ACHN (cell line): ENCODE measurements at places on chromosomes 3 and 15.

DNA sequence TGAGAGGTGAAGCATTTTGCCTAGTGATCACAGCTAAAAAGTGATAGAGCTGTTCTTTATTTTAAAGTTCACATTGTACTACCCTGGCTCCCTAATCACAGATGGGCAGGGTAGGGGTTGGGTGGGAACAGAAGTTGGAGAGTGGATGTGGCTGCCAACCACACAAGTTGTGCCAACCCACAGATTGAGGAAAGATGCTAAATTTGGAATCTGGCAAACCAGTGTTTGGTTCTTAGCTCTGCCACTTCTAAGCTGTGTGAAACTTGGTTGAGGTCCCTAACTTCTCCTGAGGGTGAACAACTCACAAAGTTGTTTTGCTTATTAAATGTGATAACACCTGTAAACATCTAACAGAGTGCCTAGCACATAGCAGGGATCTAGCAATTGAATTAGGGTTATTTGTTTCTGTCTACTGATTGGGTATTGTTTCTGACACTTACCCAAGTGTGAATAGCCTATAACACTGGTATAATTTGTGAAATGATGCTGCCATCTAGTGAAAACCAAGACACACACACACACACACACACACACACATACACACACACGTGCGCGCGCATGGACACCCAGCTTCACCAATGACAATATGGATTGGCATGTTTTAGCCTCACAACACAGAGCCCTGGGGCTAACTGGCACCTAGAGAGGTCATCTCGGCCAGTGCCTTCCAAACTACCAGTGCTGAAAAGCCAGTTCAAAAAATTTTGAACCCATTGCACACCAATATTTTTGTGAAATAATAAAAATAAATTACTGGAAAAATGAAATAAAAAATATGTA lies 25.3 kb downstream of the ADGRG7 start:
- peak; percentile 52 for DNase-seq

DNA sequence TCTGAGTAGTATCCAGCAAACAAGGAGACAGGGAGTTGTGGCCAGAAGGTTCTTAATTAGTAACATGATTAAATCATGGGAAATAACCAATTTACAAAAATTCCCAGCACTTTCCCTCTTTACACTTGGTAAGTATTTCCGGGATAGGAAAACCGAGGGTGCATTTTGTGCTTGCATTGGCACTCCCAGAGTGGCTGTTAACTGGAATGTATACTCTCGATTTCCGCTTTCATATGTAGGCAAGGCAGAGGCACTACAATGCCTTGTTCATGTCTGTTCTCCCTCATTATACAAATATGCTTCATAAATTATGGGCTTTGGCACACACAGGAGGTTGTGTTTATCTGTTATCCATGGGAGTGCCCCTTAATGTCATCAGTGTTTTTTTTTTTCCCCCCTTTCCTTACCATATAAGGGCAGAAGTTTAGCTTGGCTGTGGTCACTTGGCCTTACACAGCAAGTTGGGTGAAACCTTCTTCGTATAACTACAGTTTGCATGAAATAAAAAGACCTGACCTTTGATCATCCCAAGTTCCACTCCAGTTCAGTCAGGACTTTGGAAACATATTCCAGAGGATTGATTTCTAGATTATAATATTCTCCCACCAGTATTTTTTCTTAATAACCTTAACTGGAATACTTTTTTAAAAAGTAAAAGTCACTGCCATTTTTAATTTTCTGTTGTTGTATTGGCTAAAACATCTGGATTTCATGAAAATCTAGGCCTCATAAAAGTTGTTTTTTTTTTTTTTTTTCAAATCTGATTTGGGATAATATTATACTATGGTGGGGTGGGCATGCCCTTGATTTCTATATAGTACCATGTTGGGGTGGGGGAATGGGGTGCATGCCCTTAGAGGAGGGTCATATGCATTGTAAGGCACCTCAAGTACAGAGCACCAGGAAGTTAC lies 8.9 kb downstream of the TPM1 start:
- peak; percentile 34 for DNase-seq

DNA sequence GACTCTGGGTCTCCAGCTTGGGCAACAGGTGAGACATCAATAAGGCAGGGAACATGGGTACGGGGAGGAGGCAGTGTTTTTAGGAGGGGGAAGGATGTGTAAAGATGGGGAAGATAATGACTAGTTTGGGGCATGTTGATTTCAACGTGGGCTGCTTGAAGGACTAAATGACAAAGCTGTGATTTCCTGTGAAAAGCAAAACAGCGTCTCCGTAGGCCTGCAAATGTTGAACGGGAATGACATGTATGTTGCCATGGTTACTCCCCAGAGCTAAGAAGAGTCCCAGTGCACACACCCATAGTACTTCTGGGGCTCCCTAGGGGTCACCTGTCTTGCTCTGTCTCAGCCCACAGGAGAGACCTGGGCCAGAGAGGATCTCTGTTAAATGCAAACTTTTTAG lies 71.3 kb upstream of the ETV5 start:
- no peak for DNase-seq

DNA sequence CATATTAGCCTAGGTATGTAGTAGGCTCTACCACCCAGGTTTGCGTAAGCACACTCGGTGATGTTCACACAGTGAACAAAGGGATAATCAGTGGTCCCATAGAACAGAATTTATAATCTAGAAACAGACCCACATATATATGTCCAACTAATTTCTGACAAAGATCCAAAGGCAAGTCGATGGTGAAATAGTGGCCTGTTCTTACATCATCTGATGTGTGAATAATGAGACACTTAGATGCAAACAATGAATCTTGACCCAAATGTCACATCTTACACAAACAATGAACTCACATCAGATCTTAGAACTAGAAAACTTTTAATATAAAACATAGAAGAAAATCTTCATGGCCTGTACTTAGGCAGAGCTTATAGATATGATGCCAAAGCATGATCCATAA lies 17.6 kb upstream of the TM2D3 start:
- DNase-seq = no peak

- no peak for DNase-seq
Measured at GRCh38 chr3:53180305-53181023, 19.5 kb downstream of the PRKCD start.

DNA sequence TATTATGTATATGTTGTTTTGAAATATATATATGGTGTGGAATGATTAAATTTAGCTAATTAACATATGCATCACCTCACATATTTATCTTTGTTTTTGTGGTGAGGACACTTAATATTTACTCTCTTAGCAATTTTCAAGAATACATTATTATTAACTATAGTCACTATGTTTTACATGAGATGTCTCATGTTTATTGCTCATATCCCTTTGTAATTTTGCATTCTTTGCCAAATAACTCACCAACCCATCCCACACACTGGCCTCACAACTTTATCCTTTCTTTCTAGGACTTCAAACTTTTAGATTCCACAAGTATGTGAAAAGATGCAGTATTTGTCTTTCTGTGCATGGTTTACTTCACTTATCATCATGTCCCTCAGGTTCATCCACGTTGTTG lies 950.2 kb upstream of the CADM2 start:
- no peak for DNase-seq

DNA sequence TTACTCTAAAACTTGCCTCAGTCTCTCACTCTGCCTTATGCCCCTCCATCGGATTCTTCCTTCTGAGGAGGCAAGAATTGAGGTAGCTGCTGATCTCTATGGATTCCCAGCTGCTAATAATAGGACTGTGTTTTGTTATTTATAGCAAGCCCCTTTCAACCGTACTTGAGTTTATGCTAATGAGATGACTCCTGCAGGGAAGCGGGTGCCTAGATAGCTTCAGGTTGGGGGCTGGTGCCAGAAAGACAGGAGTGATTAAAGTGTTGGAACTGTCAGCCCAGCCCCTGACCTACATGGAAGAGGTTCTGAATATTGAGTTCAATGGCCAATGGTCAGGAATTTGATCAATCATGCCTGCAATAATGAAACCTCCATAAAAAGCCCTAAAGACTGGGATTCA lies 21.8 kb upstream of the LIMD1 start:
- no peak for DNase-seq

- no peak for DNase-seq
Measured at GRCh38 chr3:58989163-58989562, 60.7 kb downstream of the CFAP20DC start.

- no peak for DNase-seq
Measured at GRCh38 chr3:123520656-123521055, 64.2 kb downstream of the HACD2 start.

DNA sequence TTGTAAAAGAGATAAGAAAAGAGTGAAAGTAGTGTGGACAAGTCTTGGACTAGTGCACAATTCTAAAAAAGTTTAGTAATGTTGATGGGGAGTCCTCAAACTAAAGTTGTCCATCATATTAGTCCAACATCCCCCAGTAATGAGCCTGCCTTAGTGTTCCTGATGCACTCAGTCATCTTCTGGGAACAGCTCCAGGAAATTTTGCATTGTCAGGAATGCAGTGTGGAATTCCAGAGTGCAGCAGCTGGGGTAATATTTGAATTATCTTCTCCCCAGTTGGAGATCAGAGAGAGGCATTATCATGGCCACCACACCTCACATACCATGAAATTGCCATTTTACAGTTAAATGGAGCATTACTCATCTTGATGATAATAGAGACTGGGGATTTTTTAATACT lies 528.8 kb upstream of the NAALADL2 start:
- DNase-seq = peak; percentile 74
